NCI-H2107 (cell line): ENCODE measurements at places on chromosomes 1 and 21.

DNA sequence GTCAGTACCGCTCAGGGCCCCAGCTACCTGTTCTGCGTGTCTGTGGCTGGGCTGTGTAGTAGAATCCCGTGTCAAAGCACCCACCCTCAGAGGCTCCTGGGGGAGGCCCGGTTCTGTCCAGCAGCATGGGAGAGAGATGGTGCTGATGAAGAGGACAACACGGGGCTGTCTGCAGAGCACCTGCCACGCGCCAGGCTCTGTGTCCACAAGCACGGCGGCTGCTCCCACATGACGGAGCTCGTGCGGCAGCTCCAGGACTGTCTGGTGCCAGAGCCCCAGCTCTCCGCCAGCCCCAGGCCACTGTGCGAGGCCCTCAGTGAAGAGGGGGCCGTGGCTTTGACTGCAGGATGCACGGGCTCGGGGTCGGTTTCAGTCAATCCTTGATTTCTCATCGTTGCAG, 42.0 kb upstream of the TSPEAR start:
- DNase-seq = no peak

GRCh38 chr1:192954705-192955265, 104.4 kb downstream of the UCHL5 start:
- no peak for DNase-seq

GRCh38 chr1:69527273-69527672, 40.4 kb upstream of the LRRC7 start:
- no peak for DNase-seq

GRCh38 chr1:216616425-216616824, 106.8 kb downstream of the ESRRG start:
- DNase-seq = no peak

- no peak for DNase-seq
Measured at GRCh38 chr1:110245876-110246620, 35.9 kb downstream of the KCNC4 start.

DNA sequence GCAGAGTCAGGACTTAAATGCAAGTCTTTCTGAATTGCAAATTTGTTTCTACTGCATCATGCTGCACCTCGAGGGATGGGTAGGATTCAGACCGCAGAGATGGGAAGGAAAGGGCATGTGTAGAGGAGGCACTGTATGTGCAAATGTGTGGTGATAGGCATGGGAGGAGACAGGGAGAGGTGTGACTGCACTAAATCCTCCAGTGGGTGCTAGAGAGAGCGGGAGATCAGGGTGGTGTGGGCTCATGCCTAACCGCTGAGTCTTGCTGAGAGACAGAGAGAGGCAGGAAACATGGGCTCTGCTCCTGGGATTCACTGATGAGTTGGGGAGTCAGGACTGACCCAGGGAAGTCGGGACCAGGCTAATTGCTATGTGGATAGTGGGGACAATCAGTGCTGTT, 61.1 kb downstream of the PTPRU start:
- DNase-seq = no peak

- DNase-seq = no peak
Measured at GRCh38 chr1:228803421-228803820, 68.1 kb downstream of the RHOU start.

DNA sequence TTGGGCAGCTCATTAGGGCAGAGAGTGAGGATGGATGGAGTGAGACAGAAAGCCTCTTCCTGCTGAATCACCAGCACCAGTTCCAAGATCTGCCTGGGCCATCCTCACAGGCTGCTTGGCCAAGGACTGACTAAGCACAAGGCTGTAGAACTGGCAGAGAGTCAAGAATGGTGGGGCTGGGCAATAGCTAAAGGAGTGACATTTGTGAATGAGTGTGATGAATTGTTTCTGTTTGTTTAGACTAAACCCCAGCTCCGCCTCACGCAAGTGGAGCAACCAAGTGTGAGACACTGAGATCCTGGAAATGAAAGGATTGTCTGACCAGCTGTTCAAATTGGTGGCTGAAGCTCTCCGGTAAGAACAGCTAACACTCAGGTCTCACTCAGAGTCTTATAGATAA, 38.6 kb downstream of the BRINP2 start:
- DNase-seq = peak; percentile 41

DNA sequence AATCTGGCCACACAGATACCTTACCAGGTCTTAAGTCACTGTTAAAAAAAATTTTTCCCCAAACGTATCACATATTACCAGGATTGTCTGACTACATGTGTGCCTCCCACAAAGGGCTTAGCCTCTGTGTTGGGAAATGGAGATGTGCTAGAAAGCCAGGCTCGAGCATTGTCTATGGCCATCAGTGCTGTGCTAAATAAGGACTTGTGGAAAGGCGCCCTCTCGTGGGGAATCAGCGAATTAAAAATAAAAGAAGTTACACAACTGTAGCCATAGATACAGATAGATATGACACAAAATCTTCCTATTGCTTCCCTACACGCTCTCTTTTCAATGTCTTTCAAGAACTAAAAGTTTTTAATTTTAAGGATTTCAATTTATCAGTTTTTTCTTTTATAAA, 47.5 kb upstream of the CRNN start:
- DNase-seq = peak; percentile 8

DNA sequence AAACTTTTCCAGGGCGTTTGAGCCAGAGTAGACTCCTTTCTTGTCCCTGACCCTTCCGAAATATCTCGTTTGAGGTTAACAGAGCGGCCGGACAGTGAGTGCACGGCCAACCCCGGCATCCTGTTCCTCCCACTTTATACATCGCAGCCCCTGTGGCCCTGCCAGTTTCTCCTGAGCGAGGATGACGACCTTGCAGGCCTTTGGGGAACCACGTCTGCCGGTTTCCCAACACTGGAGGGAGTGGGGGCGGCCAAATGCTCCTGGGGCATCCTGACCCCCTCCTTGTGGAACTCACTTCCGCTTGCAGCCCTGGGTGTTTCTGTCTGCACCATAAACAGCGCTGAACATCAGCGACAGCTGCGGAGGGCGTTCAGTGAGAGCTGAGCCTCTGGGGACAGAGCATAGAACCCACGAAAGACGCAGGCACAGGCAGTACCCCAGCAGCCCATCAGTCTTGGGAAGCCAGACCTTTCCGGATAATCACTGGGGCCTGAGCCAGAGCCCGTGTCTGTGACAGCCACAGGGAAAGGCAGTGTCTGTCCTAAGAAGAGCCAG, 4.8 kb upstream of the KCNAB2 start:
- DNase-seq = no peak

DNA sequence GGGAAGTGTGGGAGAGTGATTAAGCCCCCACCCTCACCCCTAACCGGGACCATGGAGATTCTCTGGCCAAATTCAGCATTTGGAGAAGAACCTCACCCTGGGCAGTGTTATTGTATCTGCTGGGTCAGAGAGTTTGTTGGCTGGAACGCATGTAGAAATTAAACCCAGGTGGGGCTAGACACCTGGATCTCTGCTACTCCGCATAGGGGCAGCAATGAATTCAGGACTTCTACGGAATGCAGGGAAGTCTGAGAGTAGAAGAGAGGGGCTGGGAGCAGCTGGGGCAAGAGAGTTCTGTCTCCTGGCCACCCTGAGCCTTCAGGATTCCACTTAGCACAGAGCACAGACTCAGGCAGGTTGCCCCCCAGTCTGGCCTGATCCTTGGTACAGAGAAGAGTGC, 3.6 kb upstream of the CRABP2 start:
- DNase-seq = no peak

DNA sequence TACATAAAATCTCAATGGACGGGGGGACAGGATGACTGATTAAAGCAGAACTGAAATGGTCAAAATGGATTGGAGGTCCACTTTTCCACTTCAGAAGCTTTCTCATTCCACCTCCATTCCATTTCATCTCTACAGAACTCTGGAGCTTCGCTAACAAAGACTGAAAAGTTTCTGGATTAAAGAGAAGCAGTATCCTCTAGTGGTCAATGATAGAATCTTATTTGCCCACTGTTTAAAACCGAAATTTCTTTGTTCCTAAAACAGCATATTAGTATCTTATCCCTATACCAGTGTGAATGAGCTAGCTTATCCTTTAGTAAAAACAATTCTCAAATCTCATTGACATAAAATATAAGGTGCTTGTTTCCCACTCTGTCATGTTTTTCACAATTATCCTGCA, 890.6 kb downstream of the KCNT2 start:
- DNase-seq = no peak

- DNase-seq = no peak
Measured at GRCh38 chr1:44661781-44662682, 12.2 kb downstream of the TMEM53 start.

DNA sequence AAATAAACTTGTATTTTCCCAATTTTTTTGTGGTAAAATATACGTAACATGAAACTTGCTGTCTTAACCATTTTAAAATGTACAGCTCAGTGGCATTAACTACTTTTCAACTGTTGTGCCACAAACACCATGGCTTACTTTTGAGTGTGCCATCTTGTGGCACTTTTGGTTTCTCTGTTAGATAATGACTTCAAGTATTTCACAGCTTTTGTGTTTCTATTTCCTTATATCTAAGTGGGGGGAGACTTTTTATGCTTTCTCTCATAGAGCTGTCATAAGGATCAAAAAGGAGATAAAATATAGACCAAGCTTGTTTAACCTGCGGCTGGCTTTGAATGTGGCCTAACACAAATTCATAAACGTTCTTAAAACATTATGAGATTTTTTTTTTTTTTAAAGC, 44.3 kb downstream of the CDC14A start:
- no peak for DNase-seq

DNA sequence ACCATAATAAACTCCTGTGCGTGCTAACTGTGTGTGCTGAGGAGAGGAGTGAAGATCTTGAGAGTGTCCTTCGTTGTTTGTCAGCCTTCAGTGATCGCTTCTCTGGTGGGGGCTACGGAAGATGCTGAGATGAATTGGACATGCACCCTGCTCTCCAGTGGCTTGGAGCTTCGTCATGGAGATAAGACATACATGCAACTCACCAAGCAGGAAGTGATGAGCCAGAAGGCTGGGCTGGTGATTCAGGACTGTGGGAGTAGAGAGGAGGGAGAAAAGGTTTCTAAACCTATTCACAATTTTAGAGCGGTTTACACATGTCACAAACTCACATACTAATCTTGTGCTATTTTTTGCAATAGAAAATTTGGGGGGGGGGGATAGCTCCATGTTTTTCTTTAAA, 128.9 kb upstream of the ADAR start:
- DNase-seq = no peak

GRCh38 chr1:170313306-170313705, 167.5 kb downstream of the NTMT2 start:
- DNase-seq = no peak

DNA sequence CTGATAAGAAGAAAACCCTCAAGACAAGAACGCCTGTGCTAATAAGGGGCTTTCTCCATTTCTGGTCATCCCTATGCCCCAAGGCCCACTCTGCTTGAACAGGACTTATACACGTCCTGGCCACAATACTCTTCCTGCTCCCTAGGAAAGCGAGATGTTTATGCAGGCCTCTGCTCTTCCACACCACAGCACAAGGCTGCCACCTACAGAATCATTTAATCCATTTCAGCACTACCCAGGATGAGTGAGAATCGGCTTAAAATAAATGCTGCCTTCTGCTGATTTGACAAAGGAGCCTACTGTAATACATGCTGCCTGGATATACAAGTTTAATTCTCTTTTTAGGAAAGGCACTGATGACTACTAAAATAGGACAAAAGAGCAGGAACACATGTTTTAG, 29.4 kb downstream of the FRRS1 start:
- peak; percentile 3 for DNase-seq

GRCh38 chr21:37702241-37702640, 214.0 kb downstream of the KCNJ6 start:
- no peak for DNase-seq

DNA sequence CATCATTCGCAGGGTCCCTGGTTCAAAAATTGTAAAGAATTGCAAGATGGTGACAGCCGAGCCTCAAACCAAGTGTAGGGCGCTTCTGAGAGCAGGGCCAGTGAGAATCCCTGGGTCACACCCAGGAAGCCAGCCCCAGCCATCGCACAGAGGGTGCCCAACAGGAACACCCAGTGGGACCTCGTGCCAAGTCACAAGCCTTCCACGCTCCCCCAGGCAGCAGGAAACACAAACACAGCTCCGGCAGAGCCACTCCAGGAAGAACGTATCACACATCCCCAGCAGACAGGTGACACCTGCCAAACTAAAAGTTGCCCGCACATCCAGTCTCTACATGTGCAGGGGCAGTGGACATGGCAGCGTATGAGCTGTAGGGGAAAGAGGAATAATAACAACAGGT, 20.2 kb downstream of the DHRS3 start:
- DNase-seq = no peak

- DNase-seq = no peak
Measured at GRCh38 chr1:25478633-25479032, 47.9 kb downstream of the MACO1 start.

DNA sequence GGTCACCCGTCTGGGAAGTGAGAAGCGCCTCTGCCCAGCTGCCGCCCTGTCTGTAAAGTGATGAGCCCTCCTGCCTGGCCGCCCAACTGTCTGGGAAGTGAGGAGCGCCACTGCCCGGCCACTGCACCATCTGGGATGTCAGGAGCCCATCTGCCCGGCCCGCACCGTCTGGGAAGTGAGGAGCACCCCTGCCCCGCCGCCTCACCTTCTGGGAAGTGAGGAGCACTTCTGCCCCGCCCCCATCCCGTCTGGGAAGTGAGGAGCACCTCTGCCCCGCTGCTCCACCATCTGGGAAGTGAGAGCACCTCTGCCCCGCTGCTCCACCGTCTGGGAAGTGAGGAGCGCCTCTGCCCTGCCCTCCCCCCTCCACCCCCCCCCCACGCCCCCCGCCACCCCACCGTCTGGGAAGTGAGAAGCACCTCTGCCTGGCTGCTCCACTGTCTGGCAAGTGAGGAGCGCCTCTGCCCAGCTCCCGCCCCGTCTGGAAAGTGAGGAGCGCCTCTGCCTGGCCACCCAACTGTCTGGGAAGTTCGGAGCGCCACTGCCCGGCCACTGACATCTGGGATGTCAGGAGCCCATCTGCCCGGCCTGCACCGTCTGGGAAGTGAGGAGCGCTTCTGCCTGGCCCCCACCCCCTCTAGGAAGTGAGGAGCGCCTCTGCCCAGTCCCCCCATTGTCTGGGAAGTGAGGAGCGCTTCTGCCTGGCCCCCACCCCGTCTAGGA, 4.5 kb upstream of the ZZZ3 start:
- no peak for DNase-seq

GRCh38 chr1:197933647-197934046, 16.5 kb downstream of the LHX9 start:
- no peak for DNase-seq
